ENCODE measurements at places on chromosomes 6 and 20. TPM values are rescaled to one million over a fixed set of nuclear protein-coding genes. Genes with fewer than 3 reads are reported as not detected.

GRCh38 chr6:142271476-142271875 is 30.3 kb upstream of the ADGRG6 start:
- no peak for DNase-seq

GRCh38 chr6:16766043-16766536 is 4.8 kb upstream of the ATXN1 start:
- peak; percentile 97 for DNase-seq

DNA sequence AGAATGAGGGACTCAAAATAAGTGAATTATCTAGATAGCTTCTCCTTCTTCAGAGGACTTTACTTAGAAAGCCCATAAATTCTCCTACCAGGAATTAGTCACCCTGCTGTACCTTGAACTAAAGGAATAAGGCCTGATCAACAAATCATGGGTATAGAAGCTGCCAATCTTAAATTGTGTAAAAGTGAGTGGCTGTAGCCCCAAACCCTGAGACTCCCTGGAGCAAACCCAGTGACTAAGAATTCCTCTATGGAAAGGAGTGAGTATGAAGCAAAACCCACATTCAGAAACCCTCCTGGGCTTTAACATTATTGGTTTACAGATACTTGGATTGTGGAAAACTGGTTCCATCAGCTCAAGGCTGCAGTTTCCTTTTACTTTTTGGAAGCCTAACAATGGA is 285.8 kb upstream of the TBX18 start:
- DNase-seq = no peak

DNA sequence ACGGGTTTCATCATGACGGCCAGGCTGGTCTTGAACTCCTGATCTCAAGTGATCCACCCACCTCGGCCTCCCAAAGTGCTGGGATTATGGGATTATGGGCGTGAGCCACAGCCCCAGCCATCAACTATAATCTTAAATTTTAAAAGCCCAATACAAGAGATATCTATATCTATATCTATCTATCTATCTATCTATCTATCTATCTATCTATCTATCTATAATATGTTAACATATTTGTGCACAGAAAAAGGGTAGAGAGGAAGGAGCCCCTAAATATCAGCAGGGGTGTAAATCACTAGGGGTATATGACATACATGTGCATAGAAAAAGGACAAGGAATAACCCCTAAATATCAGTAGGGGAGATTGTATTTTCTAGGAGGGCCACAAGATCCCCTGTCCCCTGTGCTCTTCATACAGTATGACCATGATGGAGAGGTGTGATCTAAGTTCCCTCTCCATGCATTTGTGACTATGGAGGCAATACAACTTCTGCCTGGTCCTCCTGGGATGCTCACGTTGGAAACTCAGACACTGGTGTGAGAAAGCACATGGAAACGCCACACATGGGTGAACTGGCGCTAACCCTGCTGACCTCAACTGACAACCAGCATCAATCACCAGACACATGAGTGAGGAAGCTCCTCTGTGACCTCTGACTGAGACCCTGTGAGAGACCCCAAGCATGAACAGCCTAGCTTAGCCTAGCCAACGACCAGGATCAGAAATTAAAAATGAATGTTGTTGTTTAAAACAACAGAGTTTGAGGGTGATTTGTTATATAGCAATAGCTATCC is 1.2 kb upstream of the SPATS1 start:
- DNase-seq = no peak

DNA sequence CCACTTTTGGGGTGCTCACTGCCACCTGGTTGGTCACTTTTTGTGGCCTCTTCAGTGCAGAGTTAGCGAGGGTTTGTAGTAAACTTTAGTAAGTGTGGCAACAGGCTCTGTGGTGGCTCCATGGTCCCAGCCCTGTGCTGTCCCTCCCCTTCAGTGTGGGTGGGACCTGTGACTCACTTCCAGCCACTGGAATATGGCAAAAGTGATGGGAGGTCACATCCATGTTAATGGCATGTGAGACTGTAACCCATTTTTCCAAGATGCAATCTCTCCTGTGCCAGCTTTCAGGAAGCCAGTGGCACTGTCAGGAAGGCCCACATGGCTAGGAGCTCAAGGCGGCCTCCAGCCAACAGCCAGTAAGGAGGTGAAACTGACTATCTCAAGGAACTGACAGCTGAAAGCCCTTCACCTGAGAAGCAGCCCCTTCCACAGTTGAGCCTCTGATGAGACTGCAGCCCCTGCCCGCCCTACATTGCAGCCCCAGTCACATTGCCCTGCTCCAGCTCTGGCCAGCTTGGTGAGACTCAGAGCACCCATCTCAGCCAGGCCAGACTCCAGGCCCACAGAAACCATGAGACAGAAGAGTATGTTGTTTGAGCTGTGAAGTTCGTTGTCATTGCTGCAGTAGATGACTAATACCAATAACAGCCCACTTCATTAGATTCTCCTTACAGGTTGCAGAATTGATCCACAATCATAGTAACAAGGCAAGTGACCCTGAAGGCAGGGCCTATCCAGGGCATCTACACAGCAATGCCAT is 13.1 kb upstream of the CST7 start:
- DNase-seq = no peak

- DNase-seq = peak; percentile 49
Observed at GRCh38 chr6:753486-753885, 60.5 kb upstream of the EXOC2 start.

DNA sequence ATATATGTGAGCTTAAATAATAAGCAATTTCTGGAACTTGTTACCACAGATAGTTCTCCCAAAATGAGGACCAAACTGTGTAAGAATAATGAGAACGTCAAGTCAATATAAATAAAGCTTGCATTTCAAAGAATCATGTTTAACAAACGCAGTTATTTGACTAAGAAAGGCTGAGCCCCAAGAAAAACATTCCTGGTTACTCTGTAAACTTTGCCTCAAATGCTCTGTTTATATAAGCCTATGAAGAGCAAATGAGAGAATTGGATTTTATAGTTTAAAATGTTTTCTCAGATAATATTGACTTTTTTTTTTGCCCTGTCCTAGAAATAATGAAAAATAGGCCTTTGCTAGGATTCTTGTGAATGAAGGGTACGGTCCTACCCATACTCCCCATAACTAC is 81.3 kb downstream of the C6orf52 start:
- no peak for DNase-seq

Gene BPIFB2
- total RNA-seq = not detected

Gene PFDN4
- 64.5 TPM for total RNA-seq

Gene PMEPA1
- 6.6 TPM for total RNA-seq

Gene PRR18
- total RNA-seq = not detected

All from GM23248 (cell line).